GM23248 (cell line): ENCODE measurements at places on chromosomes 1 and 21. TPM values are rescaled to one million over a fixed set of nuclear protein-coding genes. Genes with fewer than 3 reads are reported as not detected.

DNA sequence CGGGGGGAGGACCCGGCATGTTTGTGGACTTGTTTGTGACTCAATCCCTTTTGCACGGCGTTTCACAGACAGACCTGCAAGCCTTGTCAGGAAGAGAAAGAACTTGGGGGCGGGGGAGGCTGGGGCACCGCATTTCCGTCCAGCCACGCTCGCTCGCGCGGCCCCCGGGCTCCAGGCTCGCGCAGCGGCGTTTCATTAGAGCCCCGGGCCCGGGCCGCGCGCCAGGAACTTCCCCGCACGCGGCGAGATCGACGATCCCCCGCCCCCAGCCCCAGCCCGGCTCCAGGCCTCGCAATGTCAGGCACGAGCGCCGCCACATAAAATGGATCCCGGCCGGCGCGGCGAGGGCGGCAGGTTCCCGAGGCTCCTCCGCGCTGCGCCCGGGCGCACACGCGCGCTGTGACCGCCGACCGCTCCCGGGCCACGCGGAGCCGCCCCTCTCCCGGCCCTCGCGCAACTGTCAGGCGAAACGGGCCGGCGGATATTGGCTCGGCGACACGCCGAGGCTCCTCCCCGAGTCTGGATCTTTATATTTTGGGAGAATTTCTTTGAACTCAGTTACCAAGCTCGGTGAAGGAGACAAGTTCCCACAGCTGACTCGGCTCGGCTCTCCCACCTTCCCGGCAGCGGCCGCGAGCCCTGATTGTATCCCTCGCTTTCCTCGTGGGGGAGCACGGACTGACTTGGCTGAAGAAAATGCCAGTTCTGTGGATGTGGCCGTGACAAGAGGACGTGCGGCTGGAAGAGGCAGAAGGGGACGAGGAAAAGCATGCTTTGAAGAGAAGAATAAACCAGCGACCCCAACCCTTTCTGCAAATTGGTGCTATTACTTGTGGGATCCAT is at the start of gene KIF26B:
TSS of gene KIF26B (plus strand) at position 557 of the 843 bp plus-strand sequence. CDS start 440 bp downstream, outside the sequence.
- DNase-seq, result peak; percentile 76

DNA sequence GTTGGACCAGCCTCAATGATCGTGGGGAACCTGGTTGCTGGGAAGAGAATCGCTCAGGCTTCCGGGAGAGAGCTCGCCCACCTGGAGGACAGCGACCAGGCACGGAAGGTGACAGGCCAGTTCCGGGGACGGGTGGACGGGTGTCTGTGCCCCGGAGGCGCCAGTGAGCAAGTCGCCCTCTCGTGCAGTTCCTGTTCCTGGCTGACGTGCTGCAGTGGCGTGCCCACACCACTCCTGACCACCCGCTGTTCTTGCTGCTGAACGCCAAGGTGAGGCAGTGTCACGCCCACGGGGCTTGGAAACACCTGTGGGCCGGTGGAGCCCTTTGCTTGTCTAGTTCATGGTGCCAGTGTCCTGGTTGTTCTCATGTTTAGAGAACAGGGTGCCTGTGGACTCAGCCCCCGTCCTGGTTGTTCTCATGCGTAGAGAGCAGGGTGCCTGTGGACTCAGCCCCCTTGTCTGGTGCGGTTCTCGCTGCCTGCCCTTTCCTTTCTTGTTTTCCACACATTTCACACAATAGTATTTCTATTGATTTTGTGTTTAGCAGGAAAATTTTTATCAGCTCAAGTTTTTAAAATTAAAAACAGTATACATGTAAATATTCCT is 53.1 kb downstream of the S100B start:
- DNase-seq, result no peak

Gene CLDN8
- total RNA-seq, result not detected in 2 replicates

Gene TCEANC2
- total RNA-seq, result 1.7 and 3.2 TPM in 2 replicates

Gene MMP23B
- not detected in 2 replicates for total RNA-seq

GRCh38 chr1:54580856-54581550 is 33.0 kb downstream of the ACOT11 start:
- no peak for DNase-seq

GRCh38 chr1:48870596-48870995 is 93.9 kb upstream of the BEND5 start:
- peak; percentile 37 for DNase-seq

DNA sequence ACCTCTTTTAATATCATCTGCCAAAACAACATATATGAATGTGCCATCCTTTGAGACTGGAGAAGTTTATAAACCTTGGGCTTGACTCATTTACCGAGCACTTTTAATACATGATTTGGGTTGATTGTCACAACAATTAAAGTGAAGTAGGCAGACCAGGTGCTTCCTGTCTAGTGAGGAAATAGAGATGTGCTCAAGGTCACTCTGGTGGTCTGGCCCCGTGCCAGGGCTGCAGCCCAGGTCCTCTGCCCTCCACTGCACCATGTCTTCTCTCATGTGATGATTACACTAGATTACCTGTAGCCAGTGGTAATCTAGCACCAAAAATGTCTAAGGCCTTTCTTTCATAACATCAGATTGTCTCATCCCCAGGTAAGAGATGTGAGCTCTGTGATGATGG is 61.8 kb upstream of the LAMC2 start:
- DNase-seq, result no peak

Gene LINGO4
- not detected in 2 replicates for total RNA-seq

- no peak for DNase-seq
Observed at GRCh38 chr1:15303935-15304334, 56.9 kb downstream of the FHAD1 start.
